Left lung (tissue), 14 donors: ENCODE measurements at places on chromosomes 6 and 20. TPM values are rescaled to one million over a fixed set of nuclear protein-coding genes. Genes with fewer than 3 reads are reported as not detected.
A peak's percentile ranks its signal among the peaks of the same experiment; 100 is the strongest.

FNDC1 gene
- 0.68 TPM for total RNA-seq

DNA sequence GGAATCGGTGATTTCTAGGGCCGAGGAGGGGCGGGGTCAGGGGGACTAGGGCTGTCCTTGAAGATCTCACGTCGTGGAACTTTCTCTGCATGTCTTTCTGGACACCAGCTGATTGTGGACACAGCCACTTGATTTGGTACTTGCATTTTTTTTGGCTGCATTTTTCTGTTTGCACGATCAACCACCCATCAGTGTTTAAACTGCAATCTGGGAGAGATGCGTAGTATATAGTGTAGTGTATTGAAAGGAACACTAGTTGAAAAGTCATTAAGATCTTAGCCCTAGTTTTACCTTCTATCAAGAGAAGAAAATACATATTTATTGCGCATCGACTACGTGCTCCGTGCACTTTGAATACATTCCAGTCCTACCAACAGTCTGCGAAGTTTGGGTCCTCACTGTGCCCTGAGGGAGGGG is 657 bp downstream of the NT5DC1 start:
- no peaks in the 10 kb centered on the region for H3K27me3 ChIP-seq
- peak overlapping the region; percentile 96 for H3K27ac ChIP-seq
- peaks cover 21% of the 10 kb centered on the region for H3K4me1 ChIP-seq
- H3K4me3 ChIP-seq: peak overlapping the region; percentile 77

DNA sequence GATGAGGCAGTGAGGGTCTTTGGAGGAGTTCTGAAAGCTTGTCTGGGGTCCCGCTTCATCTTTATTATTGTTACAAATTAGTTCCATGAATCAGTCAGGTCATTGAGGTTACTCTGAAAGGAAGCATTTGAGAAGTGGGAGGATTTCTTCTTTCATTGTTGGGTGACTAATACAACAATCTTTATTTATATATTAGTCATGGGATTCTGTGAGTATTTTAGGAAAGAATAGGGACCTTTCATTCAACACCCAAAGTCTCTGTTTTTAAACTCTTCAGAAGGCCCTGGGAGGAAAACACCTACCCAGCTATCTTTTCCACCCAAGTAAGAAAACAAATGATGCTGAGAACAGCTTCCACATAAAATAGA is 98.3 kb downstream of the SOD2 start:
- H3K36me3 ChIP-seq: no peaks in the 10 kb centered on the region
- no peaks in the 10 kb centered on the region for H3K27me3 ChIP-seq
- no peaks in the 10 kb centered on the region for H3K4me1 ChIP-seq
- no peak overlapping the region for H3K27ac ChIP-seq

DNA sequence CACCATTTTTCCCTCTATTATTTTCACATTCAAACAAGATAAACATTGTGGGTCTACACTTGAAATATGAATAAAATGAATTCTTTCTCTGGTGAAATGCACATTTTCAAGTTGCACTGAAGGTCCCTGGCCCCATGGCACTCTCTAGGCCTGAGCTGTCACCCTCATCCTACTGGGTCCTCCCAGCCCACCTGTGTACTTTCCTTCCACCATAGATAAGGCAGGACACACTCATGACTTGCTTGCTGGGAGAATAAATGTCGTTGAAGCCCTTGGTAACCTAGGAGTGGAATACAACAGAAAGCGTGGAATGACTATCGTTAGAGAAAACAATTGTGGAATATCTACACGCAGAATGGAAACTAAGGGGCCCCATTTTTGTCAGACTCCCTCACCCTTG is 101.0 kb upstream of the QKI start:
- H3K4me3 ChIP-seq: no peak overlapping the region
- no peak for DNase-seq
- no peak overlapping the region for H3K27ac ChIP-seq
- H3K36me3 ChIP-seq: no peaks in the 10 kb centered on the region
- H3K27me3 ChIP-seq: peaks cover 6% of the 10 kb centered on the region
- H3K4me1 ChIP-seq: no peaks in the 10 kb centered on the region

RIPPLY2 gene
- not detected for total RNA-seq

DNA sequence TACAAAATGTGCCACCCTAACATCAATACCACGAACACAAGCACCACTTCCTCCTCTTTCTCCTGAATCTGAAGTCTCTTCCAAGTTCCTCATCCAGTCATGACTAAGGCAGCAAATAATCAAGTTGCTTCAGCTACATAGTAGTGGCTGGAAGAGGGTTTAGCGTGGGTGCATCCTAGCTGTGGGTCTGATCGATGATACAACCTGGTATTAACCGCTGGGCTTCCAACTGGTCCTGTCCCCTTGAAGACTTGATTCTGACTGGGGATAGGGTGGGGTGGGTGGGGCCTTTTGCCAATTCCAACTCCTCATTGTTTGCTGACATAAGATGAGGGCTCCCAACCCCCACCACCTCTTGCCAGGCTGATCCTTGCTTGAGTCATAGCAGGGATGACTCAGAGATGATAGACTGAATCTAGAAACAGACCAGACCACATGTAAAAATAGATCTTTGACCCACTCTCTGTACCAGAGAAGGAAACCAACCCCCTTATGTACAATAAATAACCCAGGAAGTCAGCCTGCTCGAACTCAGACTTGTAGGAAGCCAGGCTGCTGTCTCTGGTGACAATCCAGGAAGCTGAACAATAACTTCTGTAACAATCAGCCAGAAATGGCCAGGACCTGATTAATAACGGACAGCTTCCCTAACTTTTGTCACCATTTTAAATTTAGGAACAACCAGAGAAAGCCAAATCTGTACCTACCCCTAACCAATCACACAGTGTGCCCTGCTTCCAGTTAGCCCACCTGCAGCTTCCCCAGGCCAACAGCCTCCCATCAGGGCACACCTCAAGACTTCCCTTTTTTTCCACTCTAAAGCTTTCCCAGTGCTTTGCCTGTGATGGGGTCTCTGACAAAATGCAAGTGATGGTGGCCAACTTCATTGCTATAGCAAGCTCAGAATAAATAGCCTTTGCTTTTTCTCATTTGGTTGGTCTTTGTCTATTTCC is 68.9 kb upstream of the FAM184A start:
- no peak for DNase-seq
- H3K36me3 ChIP-seq: no peaks in the 10 kb centered on the region
- H3K27me3 ChIP-seq: no peaks in the 10 kb centered on the region
- H3K4me3 ChIP-seq: no peak overlapping the region

DNA sequence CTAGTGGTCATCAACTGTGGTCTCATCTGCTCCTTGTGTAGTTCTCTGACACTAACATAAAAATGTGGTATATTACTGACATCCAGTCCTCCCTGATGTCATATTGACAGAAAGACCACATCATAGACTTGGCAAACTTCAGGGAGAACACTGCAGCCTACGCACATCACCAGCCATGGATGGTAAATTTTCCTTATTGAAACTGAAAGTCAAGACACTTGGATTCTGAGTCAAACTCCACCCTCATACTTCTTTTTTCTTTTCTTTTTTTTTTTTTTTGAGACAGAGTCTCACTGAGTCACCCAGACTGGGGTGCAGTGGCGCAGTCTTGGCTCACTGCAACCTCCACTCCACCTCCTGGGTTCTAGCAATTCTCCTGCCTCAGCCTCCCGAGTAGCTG is 25.4 kb downstream of the NDRG3 start:
- H3K27ac ChIP-seq: no peak overlapping the region
- no peak for DNase-seq
- H3K27me3 ChIP-seq: no peaks in the 10 kb centered on the region
- no peak overlapping the region for H3K4me3 ChIP-seq
- H3K4me1 ChIP-seq: no peaks in the 10 kb centered on the region

GRCh38 chr6:36985417-36985807 is 584 bp downstream of the MTCH1 start:
- no peaks in the 10 kb centered on the region for H3K36me3 ChIP-seq
- peaks cover 16% of the 10 kb centered on the region for H3K4me1 ChIP-seq

DNA sequence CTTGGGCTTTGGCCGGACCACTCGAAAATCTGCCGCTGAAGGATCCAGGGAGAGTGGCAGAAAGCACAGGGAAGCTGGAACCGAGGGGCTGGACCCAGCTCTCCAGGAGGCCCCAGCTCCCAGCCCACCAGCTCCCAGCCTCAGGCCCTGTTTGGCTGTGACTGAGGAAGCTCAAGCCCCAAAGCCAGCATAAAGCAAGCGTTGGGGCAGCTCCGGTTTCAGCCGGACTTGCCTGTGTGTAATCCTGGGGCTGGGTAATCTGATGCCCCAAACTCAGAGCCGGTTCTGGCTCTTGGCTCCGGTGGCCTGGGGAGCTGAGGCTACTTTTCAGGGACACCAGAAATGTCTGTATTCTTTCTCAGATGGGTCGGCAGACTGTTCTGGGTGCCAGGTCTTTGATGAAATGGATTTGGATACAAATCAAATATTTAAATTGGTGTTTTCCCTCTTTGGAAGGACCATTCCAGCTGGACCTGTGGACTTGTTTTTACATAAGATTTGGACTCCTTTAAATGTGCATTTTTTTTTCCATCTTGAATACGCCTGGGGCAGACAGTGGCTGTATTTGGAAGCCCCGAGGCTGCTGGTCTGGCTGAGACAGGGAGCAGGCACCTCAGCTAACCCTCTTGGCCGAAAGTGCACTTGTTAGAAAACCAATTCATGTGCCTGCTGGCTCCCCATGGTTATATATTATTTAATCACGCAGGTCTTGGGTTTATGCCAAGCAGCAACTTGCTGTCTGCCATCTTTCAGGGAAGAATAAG is 29.7 kb downstream of the RPP40 start:
- no peak overlapping the region for H3K27ac ChIP-seq
- no peak overlapping the region for H3K4me3 ChIP-seq
- no peaks in the 10 kb centered on the region for H3K36me3 ChIP-seq
- peak; percentile 77 for DNase-seq
- H3K27me3 ChIP-seq: no peaks in the 10 kb centered on the region
- no peaks in the 10 kb centered on the region for H3K4me1 ChIP-seq

METTL24 gene
- 3.6 TPM for total RNA-seq

- DNase-seq: no peak
- H3K4me3 ChIP-seq: no peak overlapping the region
- H3K27me3 ChIP-seq: no peaks in the 10 kb centered on the region
- no peaks in the 10 kb centered on the region for H3K4me1 ChIP-seq
- H3K36me3 ChIP-seq: no peaks in the 10 kb centered on the region
- no peak overlapping the region for H3K27ac ChIP-seq
Measured at GRCh38 chr6:161804838-161805237, 531.0 kb upstream of the AGPAT4 start.
